ENCODE measurements at places on chromosomes 4 and X.

DNA sequence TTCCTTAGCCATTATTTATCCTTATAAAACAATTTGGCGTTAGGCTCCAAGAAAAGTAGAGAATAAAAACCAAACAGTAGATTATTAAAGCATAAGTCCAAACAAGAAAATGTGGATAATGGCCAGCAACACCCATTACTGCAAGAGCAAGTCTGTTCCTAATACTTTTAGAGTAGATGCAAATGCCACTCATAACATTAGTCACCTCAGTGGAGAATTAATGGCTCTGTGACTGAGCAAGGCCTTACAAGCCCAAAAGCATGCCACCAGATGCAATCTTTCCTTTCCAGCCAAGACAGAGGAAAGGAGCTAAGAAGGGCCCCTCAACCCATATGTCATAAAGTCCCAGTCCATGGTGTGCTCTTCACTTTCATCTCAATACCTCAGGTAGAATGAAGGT lies 373.8 kb downstream of the OPHN1 start:
- no peak for DNase-seq

DNA sequence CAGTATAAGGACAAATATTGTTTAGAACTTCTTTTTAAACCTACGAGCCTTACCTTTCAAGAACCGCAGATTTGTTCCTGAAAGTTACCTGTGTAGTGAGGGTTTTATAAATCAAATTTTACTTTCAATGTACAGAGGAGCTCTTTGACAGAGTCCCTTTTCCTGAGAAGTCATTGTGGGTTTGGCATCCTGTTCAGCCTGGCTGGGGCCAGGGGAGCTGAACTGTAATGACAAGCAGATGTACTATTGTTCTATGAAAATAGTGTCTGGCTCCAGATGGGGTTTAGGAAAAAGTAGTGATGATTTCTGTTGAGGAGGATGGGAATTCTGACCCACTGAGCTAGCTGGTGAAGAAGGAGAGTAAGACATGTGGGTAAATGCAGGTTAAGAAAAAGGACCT lies 196.2 kb upstream of the PGRMC2 start:
- DNase-seq: no peak

DNA sequence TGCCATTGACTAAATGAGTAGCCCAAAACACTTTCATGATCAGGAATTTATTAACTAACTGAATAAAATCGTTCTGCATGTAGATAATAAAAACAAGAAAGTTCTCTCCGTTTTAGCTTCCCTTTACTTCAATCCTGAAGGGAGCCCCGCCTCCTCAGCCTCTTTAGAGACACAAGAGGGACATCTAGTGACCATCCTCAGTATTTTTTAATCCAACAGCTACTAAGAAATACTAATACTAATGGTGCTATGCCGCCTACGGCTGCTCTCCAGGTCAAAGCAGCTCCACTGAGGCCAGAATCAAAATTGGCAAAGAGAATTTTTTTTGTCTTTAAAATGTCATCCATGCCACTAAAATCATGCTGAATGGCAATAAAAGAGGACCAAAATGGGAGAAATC lies 3.2 kb upstream of the PCDH19 start:
- DNase-seq: peak; percentile 25

DNA sequence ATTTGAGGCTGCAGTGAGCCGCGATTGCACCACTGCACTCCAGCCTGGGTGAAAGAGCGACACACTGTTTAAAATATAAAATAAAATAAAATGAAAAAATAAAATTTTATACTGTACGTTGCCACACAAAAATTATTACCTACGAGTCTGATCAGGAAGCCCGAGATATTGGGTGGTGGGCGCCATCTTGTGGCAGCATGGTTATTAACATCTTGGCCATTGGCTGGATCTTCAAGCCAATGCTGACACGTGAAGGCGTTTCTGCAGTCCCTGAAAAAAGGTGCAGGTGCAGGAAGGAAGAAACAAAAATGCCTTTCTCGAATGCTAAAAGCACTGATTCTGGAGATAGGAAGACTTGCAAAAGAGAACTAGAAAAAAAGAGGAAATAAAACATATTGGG lies 4.9 kb upstream of the TLR8 start:
- DNase-seq: peak; percentile 58

DNA sequence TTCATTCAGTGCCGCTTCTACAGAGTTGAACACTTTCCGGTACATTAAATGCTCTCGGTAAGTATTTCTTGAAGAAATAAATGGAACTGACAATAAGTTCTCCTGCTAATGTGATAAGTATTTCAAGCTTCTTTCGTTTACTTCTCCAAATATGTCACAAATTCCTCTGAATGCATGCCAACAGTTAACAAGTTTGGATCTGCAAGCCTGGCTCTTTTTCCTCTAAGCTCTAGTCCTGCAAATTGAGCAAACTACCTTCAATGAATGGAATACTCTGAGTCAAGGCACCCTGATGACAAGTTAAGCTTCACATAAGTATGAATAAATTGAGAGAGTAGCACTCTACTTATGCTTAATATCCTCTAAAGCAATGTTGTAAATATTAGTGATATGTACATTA lies 403.6 kb downstream of the PDGFC start:
- no peak for DNase-seq

- no peak for DNase-seq
These were observed 124.9 kb upstream of the CYSLTR1 start for GRCh38 chrX:78452356-78452755.

DNA sequence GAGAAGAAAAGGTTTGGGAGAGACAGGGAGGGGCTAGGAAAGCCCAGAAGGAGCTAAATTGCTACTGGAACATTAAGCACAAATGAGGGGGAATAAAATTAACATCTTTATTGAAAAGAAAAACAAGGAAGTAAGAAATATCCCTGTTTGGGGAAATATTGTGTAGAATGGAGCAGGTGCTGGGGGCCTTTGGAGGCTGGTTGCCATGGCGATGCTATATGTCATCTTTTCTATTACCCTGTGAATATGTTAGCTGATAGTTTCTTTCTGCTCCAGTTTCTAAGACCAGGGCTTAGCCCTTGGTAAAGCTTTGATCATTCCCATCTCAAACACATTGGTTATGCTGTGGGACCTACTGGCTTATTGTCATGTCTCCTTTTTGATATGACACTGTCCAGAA lies 28.7 kb downstream of the TMEM31 start:
- DNase-seq: no peak

DNA sequence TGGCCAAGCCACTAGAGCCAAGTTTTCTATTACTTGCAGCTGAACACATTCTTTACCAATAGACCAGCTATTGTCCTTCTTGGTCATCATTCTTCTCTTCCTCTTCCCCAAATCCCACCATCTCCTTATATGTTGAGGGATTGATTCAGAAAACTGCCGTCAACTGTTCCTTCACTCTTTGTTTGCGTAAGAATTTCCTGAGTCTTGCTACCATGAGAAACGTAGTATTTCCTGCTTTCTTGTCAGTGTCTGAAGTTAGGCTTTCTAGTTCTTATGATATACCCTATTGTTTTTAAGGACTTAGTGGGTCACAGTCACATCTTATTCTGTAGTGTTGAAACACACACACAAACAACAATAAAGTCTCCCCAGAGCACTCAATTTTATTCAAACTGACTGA lies 20.1 kb downstream of the IGFBP7 start:
- DNase-seq: no peak

DNA sequence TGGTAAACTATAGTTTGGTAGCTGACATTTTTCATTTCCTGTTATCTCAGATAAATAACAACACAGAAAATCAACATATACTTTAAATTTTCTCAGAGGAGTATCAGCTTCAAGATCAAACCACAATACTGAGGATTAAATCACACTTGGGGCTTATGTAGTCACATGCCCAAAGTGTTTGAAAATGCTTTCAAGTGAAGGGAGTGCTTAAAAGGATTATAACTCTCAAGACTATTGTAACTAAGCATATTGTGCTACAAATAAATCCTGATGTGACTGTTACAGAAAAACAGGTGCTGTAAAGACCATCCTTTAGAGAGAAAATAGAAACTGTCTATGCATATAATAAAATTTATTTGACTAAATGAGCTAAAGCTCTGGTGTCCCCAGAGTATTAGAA lies 887.6 kb downstream of the ADGRL3 start:
- no peak for DNase-seq

GRCh38 chr4:165560941-165561340 lies 182.1 kb downstream of the CPE start:
- no peak for DNase-seq

GRCh38 chr4:140115140-140115539 lies 38.8 kb downstream of the MAML3 start:
- no peak for DNase-seq

- DNase-seq: no peak
These were observed 9.4 kb upstream of the CPLX1 start for GRCh38 chr4:835148-836002.

DNA sequence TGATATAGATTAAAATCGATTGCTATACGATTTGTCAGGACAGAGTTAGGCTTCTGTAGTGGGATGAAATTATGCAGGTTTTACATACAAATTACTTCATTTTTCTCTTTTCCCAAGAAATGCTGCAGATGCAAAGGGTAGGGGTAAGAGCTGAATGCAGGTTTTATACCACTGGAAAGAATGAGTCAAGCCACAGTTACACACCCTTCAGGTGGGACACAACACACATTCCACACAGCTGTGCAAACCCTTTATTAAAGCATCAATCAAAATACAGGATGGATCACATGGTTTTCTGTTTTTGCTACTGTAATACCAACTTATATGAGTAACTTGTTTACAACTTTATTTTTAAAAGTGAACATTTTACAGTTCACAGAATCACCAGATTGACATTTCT lies 39.8 kb downstream of the MFAP3L start:
- no peak for DNase-seq

GRCh38 chr4:7371210-7371941 lies 63.4 kb downstream of the PSAPL1 start:
- no peak for DNase-seq

- DNase-seq: no peak
These were observed 66.2 kb upstream of the PGK1 start for GRCh38 chrX:78037881-78038280.

GRCh38 chrX:132631579-132632232 lies 142.9 kb upstream of the MBNL3 start:
- DNase-seq: no peak

GRCh38 chr4:16264798-16265197 lies 38.5 kb upstream of the TAPT1 start:
- no peak for DNase-seq

DNA sequence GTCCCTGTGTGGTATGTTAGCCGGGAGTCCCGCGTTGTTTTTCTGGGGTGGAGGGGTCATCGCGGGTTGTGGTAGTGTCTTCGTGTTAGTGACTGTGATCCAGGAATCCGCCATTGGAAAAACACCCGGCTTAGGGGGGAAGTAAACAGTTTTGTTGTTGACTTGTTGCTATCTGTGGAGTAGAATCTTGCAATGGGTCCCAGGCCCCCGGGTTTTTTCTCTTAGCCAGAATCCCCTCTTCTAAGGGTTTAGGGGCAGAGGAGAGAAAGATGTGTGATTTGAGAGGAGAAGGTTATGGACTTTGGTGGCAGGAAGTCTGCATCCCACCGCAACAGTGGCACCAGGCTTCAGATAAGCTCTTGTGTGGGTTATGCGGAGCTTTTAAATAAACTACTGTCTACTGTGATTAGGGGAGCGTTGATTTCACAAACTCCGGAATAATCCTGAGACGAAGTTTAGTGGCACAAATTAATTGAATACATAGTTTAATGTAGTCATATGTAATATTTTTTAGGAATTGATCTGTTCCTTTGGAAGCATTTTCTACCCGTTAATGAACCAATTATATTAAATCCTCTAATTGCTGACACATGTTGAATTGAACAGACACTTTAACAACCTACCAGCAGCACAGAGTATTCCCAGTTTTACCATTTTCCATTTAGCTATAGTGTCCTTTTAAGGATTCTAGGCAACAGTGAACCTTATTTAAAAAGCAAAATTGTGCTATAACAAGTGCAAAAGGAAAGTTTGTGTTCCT lies 1.4 kb downstream of the DDX3X start:
- no peak for DNase-seq

GRCh38 chr4:3605491-3605890 lies 73.3 kb upstream of the LRPAP1 start:
- no peak for DNase-seq

DNA sequence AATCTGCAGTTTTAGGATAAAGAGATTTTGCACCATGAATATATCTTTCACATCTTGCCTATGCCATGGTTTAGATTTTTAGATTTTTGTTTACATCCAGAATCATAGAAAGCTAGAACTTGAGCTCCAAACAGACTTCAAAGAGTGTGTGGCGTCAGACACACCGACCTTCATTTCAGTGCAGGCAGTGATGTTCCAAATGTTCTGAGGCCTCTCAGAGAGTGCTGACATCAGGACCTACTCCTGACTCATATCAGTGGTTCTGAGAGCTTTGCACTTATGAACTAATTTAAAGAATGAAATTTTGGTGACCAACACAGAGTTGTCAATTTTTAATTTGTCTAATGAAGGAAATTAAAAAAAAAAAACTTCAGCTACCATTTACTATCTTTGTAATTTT lies 18.3 kb downstream of the CXCR3 start:
- no peak for DNase-seq

- no peak for DNase-seq
These were observed 333.5 kb downstream of the BMPR1B start for GRCh38 chr4:95091272-95091671.

DNA sequence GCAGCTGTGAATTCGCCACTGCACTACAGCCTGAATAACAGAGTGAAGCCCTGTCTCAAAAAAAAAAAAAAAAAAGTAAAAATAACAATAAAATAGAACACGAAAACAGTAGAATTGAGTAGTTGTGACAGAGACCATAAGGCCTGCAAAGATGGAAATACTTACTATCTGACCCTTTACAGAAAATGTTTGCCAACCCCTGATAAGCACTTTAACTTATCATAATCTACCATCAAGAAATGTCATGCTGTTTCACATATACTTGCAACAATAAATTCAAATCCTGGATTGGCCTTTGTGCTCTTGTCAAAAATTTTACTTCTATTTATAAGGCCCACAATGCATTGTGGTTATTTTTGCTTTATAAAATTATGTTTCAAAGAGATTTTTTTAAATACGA lies 75.5 kb downstream of the ING2 start:
- no peak for DNase-seq

DNA sequence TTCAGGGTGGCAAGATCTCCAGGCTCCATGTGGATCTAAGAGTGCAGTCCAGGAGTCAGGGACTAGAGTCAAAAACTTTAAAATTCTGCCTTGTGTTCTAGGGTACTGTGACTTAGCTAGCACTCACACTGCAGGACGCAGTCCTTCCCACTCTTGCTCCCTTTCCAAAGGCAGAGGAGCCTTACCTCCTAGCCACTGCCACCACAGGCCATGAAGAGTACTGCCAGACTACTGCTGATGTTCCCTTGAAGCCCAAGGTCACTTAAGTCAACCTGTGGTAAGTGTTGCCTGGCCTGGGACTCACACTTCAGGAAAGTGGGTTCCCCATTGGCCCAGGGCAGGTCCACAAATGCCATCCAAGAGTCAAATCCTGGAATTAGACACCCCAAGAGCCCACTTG lies 632.2 kb downstream of the PCDH19 start:
- no peak for DNase-seq

DNA sequence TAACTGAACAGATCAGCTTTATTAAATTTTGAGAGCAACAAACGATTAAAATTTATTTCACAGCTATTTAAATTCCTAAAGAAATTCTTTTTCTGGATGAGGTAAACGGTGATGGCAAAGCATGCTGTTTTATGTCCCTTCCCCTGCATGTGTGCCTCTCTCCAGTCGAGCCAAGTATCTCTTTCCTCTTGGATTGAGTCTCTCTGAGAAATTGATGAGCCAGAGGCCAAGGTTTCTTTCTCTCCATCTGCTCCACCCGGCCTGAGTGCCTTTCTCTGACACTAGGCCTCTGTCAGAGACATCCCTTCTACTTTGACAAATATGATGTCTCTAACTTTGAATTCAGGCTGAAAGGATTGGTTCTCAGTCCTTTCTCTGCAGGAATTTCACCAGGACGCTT lies 42.6 kb upstream of the PARM1 start:
- peak; percentile 12 for DNase-seq

- DNase-seq: no peak
These were observed 395.5 kb downstream of the ARHGAP24 start for GRCh38 chr4:85870298-85871083.

Data from WERI-Rb-1 (cell line).